ENCODE measurements at places on chromosomes 2 and 18. TPM values are rescaled to one million over a fixed set of nuclear protein-coding genes. Genes with fewer than 3 reads are reported as not detected.

DNA sequence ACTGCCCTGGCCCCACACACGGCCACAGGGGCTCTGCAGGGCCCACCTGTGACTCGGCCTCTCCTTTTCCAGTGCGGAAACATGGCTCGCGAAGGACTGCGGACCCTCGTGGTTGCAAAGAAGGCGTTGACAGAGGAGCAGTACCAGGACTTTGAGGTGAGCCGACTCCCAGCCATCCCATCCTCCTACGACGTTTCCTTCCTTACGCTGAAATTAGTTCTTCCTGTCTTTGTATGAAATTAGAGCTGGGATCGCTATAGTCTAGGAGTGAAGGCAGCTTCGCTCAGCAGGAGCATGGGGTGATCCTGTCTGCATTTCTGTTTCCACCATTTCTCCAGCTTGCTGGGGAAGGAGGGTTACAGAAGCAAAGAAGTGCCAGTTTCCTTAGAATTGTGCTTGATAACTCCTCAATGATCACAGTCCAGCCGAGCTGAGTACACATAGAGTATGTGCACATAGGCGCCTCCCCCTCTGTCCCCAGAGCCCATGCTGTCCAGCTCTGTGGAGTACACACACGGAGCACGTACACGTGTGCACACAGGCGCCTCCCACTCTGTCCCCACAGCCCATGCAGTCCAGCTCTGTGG is 59.1 kb upstream of the NFATC1 start:
- no peak for DNase-seq

DNA sequence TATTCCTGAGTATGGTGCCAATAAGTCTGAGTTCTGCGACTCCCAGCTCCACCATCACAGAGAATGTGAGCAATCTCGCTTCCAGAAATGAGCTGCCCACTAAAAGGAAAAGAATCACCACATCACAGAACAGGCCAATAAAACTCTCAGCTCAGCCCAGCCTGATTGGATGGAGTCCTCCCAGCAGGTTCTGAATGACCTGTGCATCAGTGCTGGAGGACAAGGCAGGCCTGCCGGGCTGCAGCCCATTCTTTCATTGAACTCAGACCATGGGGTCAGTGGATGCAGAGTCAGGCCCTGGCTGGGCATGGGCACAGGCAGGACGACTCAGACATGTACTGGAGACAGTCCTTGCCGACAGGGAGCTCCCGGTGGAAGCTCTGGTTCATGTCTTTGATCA is 132.7 kb upstream of the REV1 start:
- no peak for DNase-seq

- DNase-seq: peak; percentile 54
These were observed at the start of gene BARD1 for GRCh38 chr2:214808981-214809750. BARD1 (minus strand) TSS chr2:214809683; CDS start chr2:214809569, 114 bp downstream.

Gene PROKR1
- not detected for total RNA-seq

- no peak for DNase-seq
These were observed 4.1 kb downstream of the ITGA6 start for GRCh38 chr2:172431463-172431862.

Gene GREB1L
- total RNA-seq: 25.0 TPM

Measured in fibroblast of villous mesenchyme (primary cell).